ENCODE measurements at places on chromosomes 2 and 18.

DNA sequence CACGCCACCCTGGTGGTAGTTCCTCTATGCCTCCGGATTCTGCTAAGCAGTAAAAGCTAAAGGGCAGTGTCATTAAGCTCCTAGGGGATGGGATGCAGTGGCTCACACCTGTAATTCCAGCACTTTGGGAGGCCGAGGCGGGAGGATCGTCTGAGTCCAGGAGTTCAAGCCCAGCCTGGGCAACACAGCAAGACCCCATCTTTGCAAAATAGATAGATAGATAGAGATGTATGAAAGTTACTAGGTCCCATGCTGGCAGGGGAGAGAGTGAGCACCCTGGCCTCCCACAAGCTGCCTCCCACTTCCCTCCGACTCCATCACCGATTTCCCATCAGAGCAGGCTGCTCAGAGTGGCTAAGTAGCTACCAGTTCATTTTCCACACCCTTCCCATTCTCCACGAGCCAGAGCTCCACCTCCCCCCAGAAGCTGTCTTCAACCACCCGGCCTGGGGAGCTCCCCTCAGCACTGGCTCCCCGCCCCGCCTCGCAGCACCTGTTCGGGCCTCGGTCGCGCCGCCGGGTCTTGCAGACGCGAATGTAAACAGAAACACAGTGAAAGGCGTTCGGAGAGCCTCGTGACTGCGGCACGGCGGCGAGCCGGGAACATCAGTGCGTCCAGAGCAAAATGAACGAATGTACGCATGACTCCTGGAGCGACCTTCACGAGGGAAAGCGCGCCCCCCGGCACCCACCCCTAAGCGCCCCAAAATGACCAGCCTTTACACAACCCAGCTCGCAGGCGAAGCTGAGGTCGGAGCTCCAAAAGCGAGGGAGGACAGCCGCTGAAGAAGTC, 598 bp upstream of the CEP68 start:
- peak; percentile 38 for DNase-seq

DNA sequence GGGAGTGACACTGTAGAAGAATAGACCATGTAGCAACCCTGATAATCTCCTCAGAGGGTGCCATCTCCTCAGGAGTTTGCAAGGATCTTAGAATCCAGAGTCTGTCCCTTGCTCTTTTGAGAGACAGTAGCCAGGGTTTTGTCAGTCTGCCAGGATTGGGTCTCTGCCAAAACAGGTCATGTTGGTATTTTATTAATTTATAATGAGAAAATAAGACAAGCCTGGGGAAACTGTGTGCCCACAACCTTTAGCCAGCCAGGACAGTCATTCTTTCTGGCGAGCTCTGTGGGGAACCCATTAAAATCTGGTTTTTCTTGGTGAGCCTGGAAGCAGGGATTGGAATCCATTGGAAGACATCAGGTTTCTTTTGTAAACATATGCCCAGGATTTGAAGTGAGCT, 78.6 kb downstream of the PTPRM start:
- no peak for DNase-seq

- peak; percentile 73 for DNase-seq
Measured at GRCh38 chr18:68177807-68178702, 536.9 kb downstream of the TMX3 start.

GRCh38 chr2:196166876-196167275, 4.5 kb downstream of the STK17B start:
- DNase-seq, result peak; percentile 37

GRCh38 chr2:169507698-169508097, 1.8 kb upstream of the KLHL41 start:
- peak; percentile 23 for DNase-seq

- DNase-seq, result no peak
Measured at GRCh38 chr18:44712025-44712424, 31.3 kb downstream of the SETBP1 start.

- DNase-seq, result no peak
Measured at GRCh38 chr2:115386465-115386864, 944.0 kb downstream of the DPP10 start.

DNA sequence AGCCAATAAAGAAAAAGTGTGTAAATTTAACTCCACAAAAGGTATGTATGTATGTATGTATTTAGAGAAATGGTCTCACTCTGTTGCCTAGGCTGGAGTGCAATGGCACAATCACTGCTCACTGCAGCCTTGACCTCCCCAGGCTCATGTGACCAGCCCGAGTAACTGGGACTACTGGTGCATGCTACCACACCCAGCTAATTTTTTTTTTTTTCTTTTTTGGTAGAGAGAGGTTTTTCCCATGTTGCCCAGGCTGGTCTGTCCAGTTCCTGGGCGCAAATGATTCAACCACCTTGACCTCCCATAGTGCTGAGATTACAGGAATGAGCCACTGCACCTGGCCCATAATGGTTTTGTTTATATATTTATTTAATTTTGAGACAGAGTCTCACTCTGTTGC, 67.1 kb downstream of the CERKL start:
- DNase-seq, result no peak

- DNase-seq, result no peak
Measured at GRCh38 chr2:14928056-14928455, 295.5 kb downstream of the LRATD1 start.

DNA sequence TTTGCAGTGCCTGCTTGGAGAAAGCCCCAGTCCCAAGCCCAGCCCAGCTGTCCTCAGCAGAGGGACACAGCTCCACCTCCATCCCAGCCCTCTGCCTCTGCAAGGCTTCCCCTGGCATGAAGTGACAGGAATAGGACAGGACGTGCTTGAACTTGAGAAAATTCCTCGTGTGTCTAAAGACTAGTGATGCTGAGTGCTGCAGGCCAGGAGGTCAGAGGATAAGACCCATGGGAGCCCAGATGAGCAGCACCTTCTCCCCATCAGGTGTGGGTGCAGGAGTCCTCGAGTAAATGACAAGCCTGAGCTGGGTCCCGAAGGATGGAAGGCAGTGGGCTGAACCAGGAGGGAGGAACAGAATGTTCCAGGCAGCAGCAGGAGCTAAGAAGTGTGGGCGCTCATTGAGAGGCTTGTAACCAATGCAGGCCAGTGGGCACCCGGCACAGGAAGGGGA, 67.8 kb upstream of the UXS1 start:
- DNase-seq, result no peak

DNA sequence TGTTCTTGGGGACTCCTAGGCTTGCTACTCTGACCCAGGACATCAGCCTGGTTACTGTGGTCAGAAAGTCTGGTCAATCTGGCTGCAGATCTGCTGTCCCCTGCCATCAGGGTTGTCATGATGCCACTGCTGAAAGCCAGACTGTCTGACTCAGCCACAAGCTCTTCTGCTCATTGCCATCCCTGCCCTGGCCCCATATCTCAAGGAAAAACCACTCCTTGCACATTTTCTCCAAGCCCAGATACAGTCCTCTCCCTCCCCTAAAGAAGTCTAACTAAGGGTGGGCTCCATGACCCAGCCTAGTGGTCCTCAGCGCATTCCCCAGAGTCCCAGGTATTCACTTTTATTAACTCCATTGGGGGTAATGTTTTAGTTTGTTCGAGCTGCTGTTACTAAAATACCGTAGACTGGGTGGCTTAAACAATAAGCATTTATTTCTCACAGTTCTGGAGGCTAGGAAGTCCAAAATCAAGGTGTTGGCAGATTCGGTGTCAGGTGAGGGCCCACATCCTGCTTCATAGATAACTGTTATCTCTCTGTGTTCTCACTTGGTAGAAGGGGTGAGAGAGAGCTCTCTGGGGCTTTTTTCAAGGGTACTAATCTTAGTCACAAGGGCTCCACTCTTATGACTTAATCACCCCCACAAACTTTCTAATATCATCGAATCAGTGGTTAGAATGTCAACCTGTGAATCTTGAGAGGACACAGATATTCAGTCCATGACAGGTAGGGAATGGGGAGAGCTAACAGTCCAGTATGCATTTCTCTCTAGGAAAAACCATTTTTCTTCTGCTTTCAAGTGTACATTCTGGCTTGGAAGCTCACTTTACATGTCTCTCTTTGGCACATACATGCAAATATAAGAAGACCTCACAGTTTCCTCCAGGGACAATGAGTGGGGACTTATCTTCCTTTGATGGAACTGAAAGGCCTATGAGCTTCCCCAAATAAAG, 94.8 kb upstream of the CXCR4 start:
- DNase-seq, result no peak

DNA sequence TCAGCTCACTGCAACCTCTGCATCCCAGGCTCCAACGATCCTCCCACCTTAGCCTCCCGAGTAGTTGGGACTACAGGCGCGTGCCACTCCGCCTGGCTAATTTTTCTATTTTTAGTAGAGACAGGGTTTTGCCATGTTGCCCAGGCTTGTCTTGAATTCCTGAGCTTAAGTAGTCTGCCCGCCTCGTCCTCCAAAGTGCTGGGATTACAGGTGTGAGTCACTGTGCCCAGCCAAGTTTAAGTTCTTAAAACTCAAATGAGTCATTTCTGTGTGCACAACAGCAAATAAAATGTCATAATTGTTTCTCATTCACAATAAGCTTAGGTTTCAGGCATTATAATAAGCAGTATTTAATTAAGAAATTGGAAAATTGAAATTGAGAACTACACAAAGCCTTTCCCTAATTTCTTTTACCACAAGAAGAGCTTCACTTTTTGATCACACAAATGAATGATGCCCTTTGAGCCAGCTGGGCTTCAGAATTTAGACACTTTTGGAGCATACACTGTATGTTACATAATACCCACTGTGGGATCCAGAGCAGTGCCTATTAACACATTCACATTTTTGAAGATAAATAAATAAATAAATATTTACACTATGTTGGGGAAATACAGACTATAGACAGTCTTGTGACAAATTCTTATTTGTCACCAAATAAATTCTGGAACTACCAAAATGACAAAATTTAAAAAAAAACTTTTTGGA, 8.6 kb upstream of the ME2 start:
- no peak for DNase-seq

DNA sequence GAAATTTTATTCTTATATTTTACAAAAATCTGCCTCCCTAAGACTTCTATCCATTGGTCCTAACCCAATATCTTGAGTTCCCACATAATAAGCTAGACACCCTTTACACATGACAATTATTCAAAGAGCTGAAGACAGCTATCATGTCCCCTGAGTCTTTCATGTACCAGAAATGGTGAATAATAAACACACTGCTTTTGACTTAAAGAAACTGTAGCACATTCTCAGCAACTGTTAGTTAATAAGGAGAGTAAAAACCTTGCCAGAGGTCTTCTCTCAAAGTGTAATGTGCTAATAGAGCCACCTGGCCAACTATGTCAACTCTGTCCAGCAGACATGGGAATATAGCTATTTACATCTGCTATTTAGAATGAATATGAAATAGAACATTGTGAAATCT, 109.7 kb upstream of the ARL5A start:
- DNase-seq, result no peak

DNA sequence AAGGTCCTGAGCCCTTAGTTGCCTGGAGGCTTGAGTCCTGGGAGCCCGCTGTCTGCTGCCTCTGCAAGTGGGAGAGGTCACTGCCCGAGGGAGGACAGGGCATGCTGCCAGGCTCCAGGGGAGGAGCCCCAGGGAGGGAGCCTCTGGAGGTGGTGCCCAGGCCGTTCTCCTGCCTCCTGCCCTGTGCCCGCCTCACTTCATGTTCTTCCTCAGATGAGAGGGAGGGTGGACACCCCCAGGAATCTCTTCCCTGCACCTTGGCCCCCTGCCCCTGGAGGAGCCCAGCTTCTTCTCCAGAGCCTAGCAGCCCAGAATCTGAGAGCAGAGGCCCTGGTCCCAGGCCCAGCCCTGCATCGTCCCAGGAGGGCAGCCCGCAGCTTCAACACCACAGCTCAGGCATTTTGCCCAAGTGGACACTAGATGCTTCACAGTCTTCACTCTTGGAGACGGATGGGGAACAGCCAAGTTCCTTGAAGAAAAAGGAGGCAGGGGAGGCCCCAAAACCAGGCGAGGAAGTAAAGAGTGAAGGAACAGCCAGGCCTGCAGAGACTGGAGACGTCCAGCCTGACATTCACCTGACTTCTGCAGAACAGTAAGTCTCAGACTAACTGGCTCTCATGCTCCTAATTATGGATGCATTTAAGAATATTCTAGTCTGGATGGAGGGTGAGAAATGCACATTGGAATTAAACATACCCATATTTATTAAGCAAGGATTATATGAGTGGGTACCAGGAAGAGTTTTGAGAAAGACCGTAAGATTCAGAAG, 12.1 kb downstream of the PSD4 start:
- no peak for DNase-seq

- DNase-seq, result no peak
Measured at GRCh38 chr18:72985686-72986085, 117.9 kb upstream of the NETO1 start.

DNA sequence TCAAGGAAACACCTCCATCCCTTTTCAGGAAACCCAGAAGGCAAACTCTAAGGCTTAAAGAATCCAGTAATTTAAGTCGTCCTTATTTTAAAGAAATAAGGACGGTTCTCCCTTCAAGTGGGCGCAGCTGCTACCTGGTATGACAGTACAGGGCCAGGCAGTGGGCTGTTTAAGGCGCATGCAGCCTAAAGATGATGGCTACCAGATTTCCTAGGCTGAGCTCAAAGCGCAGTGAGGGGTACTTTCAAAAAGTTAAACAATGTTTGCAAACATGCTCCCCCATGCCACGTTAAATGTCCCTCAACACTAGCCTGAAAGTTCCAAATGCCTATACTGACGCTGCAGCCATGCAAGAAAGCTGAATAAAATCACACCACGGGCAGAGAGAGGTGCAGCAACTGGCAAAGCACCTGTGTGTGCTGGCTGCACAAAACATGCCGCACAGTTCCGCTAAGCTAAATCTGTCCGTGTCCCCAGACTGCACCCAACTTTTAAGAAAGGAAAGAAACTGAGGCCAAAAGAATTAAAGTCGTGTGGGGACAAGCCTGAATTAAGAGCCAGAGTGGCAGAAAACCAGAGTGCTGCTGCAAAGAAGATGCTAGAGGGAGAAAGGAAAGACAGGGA, 583 bp downstream of the HIBCH start:
- peak; percentile 15 for DNase-seq

DNA sequence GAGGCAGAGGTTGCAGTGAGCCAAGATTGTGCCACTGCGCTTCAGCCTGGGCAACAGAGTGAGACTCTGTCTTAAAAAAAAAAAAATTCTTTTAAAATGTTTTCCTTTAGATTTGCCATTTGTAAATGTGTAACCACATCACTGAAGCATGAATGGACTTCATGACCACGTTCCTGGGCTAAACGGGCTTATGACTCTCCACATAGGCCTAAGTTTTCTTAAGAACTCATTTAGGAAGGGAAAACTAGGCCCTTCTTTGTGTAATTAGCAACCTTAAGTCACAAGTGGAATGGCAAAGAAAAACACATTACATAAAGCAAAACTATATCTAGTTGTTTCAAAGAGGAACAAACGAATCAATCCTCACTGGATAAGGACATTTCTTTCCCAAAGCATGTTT, 99.5 kb downstream of the MEIS1 start:
- DNase-seq, result no peak
